ENCODE measurements at places on chromosomes 1 and 21. TPM values are rescaled to one million over a fixed set of nuclear protein-coding genes. Genes with fewer than 3 reads are reported as not detected.

ELAVL4 gene
- total RNA-seq: not detected

OR2L3 gene
- total RNA-seq: not detected

PROK1 gene
- total RNA-seq: not detected

DNA sequence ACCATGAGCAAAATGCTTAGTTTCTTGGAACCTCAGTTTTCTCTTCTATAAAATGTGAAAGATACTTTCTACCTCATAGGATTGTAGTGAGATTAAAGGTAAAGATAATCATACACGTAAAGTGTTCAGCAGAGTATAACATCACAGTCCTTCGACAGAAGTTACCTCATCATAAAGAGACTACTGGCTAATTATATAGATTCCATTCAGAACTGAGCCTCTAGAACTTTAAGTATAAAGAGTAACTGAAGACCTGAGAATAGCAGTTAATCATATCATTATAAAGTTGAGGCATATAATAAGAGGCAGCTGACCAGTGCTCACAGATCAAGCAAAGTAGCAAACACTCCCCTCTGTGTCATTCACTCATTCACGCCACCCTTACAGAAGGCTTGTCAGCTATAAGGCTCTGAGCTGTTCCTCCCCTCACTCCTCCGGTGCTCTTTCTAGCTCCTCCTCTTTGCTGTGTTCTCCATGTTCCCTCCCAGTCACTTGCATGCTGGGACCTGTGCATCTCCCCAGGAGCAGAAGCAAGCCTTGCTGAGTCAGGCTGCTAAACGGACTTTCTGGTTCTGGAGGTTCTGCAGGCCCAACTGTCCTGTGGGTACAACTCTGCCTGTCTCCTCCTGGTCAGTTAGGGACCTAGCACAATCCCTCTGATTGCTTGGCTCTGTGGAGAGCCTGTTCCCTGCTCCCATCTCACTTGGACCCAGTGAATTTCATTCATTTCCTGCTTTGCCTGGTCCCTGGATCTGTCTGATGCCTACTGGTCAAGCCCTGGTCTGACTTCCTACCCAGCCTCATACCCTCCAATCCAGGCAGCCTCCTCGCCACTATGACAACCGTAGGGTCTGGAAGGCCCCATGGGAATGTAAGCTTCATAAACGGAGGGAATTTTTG is 28.3 kb upstream of the LY9 start:
- peak overlapping the region; percentile 86 for H3K27ac ChIP-seq
- H3K27me3 ChIP-seq: peaks cover 4% of the 10 kb centered on the region
- peak overlapping the region; percentile 70 for H3K4me3 ChIP-seq
- peak; percentile 32 for DNase-seq
- H3K36me3 ChIP-seq: no peaks in the 10 kb centered on the region

DNA sequence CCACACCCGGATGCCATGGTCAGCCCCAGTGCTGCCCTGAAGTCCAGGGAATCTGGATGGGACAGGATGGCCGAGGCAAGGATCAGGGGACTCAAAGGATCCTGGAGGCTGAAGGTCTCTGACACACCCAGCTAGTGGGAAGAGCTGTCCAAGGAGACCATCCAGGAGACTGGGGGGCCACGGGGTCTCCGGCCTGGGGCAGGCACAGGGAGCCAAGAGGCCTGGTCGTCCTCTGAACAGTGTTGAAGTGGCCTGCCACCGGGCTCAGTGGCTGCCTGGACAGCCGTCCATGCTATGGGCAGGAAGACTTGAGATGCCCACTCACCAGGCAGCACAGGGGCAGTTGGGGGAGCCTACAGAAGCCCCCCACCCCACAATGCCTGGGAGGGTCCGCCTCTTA is 41.9 kb downstream of the MEGF6 start:
- no peak for DNase-seq
- no peaks in the 10 kb centered on the region for H3K36me3 ChIP-seq
- no peaks in the 10 kb centered on the region for H3K27me3 ChIP-seq

DNA sequence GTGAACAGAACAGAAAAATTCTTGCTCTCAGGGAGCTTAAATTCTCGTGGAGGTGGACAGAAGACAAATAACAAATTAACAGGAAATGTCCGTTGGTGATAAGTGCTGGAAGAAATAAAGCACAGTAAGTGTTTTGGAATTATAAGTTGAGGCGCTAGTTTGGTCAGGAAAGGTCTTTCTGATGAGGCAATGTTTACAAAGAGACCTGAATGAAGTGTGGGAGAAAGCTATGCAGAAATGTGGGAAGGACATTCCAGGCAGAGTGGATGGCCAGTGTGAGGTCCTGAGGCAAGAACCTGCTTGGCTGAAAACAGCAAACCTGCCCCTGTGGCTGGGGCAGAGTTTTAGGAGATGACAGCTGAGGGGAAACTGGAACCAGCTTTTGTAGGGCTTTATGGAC is 23.3 kb downstream of the NGF start:
- no peaks in the 10 kb centered on the region for H3K36me3 ChIP-seq
- DNase-seq: no peak
- peaks cover 3% of the 10 kb centered on the region for H3K27me3 ChIP-seq

DNA sequence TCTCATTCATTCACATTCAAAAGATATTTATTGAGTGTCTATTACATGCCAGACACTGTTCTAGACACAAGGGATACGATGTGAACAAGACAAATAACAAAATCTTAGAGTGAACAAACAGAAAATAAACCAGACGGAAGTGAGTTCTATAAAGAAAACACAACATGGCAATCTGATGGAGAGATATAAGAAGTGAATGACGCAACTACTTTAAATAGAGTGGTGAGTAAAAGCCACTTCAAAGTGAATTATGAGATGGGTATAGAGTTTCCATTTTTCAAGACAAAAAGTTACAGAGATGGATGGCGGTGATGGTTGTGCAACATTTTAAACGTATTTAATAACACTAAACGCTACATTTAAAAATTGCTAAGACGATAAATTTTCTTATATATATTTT is 75.4 kb downstream of the CEP170 start:
- H3K27me3 ChIP-seq: no peaks in the 10 kb centered on the region
- DNase-seq: no peak
- H3K27ac ChIP-seq: no peak overlapping the region
- H3K4me1 ChIP-seq: peaks cover 11% of the 10 kb centered on the region
- peaks cover 6% of the 10 kb centered on the region for H3K36me3 ChIP-seq

DNA sequence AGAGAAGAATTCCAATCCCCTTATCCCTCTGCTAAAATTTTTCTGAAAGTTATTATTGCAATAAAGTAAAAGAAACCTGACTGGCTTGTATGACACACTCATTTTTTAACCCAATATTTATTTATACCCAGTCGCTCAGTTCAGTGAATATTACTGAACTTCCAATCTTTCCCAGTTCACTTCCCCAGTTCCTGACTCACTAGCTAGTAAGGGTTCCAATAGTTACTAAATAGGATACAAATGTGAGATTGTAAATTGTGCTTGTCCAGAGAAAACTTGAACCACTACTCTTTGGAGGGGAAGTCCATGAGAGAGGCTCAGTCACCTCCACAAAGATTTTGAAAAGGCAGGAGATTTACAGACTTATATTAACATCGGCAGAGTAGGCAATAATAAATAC is 31.4 kb downstream of the PRDX6 start:
- H3K27me3 ChIP-seq: peaks cover under 1% of the 10 kb centered on the region
- DNase-seq: no peak
- peaks cover under 1% of the 10 kb centered on the region for H3K36me3 ChIP-seq

GRCh38 chr1:99707535-99708142 is 58.8 kb downstream of the FRRS1 start:
- no peak overlapping the region for H3K4me3 ChIP-seq
- H3K4me1 ChIP-seq: peaks cover 22% of the 10 kb centered on the region
- peaks cover 4% of the 10 kb centered on the region for H3K36me3 ChIP-seq
- no peaks in the 10 kb centered on the region for H3K27me3 ChIP-seq
- no peak overlapping the region for H3K27ac ChIP-seq
- peak; percentile 71 for DNase-seq

DNA sequence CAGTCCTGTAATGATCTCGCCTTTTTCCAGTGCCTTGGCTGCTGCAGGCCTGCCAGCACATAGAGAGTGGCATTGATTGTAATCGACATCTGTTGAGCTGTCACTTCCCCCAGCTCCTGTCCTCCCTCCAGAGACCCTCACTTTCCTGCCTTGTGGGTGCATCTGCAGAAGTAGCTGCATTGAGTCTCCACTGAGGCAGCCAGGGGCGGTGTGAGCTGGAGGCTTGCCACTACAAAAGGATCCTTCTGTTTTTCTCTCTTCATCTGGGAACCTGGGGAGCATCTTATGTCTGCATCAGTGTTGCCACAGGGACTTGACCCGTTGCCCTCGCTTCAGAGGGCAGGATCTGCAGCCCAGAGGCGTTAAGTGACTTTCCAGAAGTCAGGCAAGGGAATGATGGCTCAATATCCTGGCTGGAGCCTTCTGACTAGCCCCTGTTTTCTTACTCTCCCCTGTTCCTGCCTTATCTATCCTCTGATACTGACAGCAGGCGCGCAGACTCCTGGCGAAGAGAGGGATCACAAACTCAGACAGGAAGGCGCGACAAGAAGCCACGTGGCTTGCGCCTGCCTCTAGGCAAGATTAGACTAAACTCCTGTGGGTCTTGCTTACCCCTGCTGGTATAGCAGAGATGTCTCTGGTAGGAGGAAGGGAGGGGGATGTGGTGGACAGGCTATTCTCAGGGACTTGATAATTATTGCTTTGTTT is 13.3 kb upstream of the FMOD start:
- DNase-seq: no peak
- peaks cover 37% of the 10 kb centered on the region for H3K27me3 ChIP-seq
- H3K4me1 ChIP-seq: no peaks in the 10 kb centered on the region
- H3K4me3 ChIP-seq: no peak overlapping the region
- no peak overlapping the region for H3K27ac ChIP-seq

All from activated CD4-positive, alpha-beta memory T cell treated with anti-CD3 and anti-CD28 coated beads, Interleukin-2, amount 10 ng/mL, durations not matched to agents 7 days and 5 days (primary cell).